ENCODE measurements at places on chromosomes 4 and X. TPM values are rescaled to one million over a fixed set of nuclear protein-coding genes. Genes with fewer than 3 reads are reported as not detected.
A peak's percentile ranks its signal among the peaks of the same experiment; 100 is the strongest.

The NLGN3 gene
- 4.3 TPM for total RNA-seq

The HPRT1 gene
- 15.5 TPM for total RNA-seq

The FNIP2 gene
- 7.7 TPM for total RNA-seq

The KLHL4 gene
- total RNA-seq: not detected

The PHEX gene
- 0.14 TPM for total RNA-seq

The CXorf65 gene
- 71.9 TPM for total RNA-seq

The IQSEC2 gene
- total RNA-seq: 0.85 TPM

The RNF212 gene
- 8.3 TPM for total RNA-seq

The IL2RG gene
- 213 TPM for total RNA-seq

The GLOD5 gene
- total RNA-seq: not detected

- no peak overlapping the region for H3K27ac ChIP-seq
- no peak for DNase-seq
- no peaks in the 10 kb centered on the region for H3K27me3 ChIP-seq
- no peaks in the 10 kb centered on the region for H3K36me3 ChIP-seq
- no peak overlapping the region for H3K4me3 ChIP-seq
These were observed 50.7 kb upstream of the PRSS48 start for GRCh38 chr4:151226004-151226932.

DNA sequence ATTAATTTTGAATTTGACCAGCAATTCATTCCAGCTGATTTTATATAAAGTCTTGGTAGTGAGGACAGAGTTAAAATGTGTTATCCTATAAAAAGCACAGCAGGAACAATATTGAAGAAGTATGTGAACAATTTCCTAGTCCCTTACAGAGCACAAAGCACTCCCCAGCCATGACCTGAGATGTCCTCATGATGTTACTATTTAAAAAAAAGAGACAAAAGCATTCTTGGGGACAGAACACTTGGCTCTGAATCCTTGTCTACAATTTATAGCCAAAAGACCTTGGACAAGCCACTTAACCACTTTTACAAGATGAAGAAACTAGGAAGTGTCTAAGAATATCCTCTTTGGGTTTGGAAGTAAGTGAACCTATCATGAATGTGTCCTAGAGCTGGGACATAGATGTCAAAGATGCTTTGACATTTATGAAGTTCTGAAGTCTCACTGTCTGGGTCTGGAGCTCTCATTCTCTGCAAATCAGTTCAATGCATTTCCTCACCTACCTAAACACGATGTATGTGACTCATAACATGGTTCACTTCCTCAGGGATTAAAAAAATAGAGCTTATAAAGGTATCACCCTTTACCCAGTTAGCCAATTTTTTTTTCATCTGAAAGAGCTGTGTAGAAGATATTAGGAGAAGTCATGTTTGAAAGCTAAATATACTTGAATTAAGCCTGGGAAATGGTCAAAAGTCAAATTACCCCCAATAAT is 61.4 kb downstream of the IGFBP7 start:
- H3K27me3 ChIP-seq: peaks cover 8% of the 10 kb centered on the region
- DNase-seq: no peak
- H3K4me1 ChIP-seq: no peaks in the 10 kb centered on the region
- no peak overlapping the region for H3K4me3 ChIP-seq

DNA sequence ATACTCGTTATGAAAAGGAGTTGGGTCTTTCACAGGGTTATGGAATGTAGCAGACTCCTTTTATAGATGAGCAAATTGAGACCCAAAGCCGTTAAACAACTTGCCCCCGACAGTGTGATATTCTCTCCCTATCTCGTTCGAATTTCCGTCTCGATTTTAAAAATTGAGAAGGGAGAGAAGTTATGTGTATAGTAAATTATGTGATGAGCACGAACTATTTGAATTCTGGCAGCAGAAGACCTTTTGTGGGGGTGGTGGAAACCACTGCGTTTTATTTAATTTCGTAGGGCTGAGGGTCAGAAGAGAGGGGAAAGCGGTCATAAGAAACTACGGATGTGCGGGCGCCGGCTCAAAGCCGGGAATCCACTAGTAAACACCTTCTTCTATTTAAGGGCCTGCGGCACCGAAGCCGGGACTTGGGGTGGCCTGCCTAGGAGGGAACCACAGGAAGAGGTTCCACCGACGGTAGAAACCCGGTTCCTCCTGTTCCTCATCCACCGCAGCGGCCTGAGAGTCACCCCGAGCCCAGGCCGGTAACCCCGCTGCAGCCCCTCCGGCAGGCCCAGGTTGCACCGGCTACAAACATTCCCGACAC is 1.5 kb upstream of the DDX3X start:
- peak overlapping the region; percentile 98 for H3K27ac ChIP-seq
- H3K4me1 ChIP-seq: peaks cover 20% of the 10 kb centered on the region
- DNase-seq: peak; percentile 56
- peak overlapping the region; percentile 100 for H3K4me3 ChIP-seq
- no peaks in the 10 kb centered on the region for H3K27me3 ChIP-seq
- H3K36me3 ChIP-seq: peaks cover under 1% of the 10 kb centered on the region

- H3K36me3 ChIP-seq: no peaks in the 10 kb centered on the region
- DNase-seq: no peak
- no peak overlapping the region for H3K4me3 ChIP-seq
- no peaks in the 10 kb centered on the region for H3K4me1 ChIP-seq
- H3K27ac ChIP-seq: no peak overlapping the region
These were observed 322.7 kb upstream of the HAND2 start for GRCh38 chr4:173852775-173853174.

GRCh38 chr4:72689923-72690322 is 120.9 kb upstream of the ADAMTS3 start:
- no peak for DNase-seq
- H3K27me3 ChIP-seq: no peaks in the 10 kb centered on the region
- no peak overlapping the region for H3K4me3 ChIP-seq
- no peak overlapping the region for H3K27ac ChIP-seq

DNA sequence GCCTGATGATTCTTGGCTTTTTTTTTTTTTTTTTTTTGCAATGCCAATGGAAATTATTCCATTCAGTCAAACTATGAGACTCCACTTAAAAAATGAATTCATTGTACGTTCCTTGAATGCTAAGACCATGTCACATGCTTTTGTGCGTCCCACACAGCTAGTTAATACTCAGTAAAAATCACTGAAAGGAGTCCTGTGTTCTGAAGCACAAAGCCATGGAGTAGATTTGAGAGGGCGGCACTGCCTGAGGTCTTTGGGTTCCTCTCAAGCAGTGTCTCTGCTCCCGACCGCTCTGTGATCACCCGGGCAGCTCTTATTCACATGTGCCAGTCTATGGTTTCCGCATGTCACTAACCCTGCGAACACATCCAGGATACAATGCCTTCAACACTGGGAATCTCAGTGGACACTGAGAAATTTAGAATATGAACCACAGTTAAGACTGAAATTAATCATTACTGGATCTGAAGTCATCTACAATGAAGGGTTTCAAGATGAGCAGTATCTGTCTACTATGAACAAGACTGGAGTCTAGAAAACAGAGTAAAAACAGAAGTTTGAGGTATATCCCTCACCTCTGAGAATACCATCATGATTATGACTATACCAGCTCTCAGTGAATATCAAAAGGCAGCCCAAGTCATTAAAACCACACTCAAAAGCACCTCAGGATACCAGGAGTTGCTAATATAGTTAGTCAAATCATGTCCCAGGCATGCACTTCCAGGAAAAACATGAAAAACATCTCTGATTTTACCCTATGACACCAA is 193.0 kb downstream of the MGST2 start:
- H3K27ac ChIP-seq: no peak overlapping the region
- DNase-seq: no peak
- no peak overlapping the region for H3K4me3 ChIP-seq
- H3K36me3 ChIP-seq: no peaks in the 10 kb centered on the region
- H3K27me3 ChIP-seq: no peaks in the 10 kb centered on the region

- no peaks in the 10 kb centered on the region for H3K36me3 ChIP-seq
- peak overlapping the region; percentile 41 for H3K4me3 ChIP-seq
- no peak overlapping the region for H3K27ac ChIP-seq
- H3K27me3 ChIP-seq: peaks cover 44% of the 10 kb centered on the region
These were observed 3.4 kb upstream of the PCDH7 start for GRCh38 chr4:30716681-30717207.

GRCh38 chr4:56976283-56976836 is 1.0 kb downstream of the NOA1 start:
- no peak for DNase-seq
- peaks cover 35% of the 10 kb centered on the region for H3K36me3 ChIP-seq
- H3K27ac ChIP-seq: no peak overlapping the region
- peak overlapping the region; percentile 99 for H3K4me3 ChIP-seq
- H3K4me1 ChIP-seq: peaks cover 49% of the 10 kb centered on the region

DNA sequence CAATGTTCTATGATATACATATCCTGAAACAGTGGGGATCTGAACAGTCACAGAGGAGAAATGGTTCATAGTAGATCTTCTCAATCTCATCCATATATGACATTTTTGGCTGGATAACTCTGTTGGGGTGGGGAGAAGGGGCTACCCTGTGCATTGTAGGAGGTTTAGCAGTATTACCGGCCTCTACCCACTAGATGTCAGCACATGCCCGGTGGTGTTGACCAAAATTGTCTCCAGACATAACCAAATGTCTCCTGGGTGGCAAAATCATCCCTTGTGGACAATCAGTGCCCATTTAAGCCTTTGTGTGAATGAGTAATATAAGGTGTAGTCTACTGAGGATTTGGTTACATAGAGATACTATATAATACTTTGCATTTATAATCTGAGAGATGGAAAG is 89.9 kb downstream of the PLS3 start:
- H3K4me1 ChIP-seq: no peaks in the 10 kb centered on the region
- no peak overlapping the region for H3K27ac ChIP-seq
- H3K27me3 ChIP-seq: no peaks in the 10 kb centered on the region
- H3K4me3 ChIP-seq: no peak overlapping the region
- no peak for DNase-seq
- H3K36me3 ChIP-seq: no peaks in the 10 kb centered on the region

GRCh38 chr4:157221895-157222770 is 1.6 kb downstream of the GRIA2 start:
- no peak overlapping the region for H3K27ac ChIP-seq
- DNase-seq: no peak
- H3K4me1 ChIP-seq: no peaks in the 10 kb centered on the region
- no peak overlapping the region for H3K4me3 ChIP-seq

DNA sequence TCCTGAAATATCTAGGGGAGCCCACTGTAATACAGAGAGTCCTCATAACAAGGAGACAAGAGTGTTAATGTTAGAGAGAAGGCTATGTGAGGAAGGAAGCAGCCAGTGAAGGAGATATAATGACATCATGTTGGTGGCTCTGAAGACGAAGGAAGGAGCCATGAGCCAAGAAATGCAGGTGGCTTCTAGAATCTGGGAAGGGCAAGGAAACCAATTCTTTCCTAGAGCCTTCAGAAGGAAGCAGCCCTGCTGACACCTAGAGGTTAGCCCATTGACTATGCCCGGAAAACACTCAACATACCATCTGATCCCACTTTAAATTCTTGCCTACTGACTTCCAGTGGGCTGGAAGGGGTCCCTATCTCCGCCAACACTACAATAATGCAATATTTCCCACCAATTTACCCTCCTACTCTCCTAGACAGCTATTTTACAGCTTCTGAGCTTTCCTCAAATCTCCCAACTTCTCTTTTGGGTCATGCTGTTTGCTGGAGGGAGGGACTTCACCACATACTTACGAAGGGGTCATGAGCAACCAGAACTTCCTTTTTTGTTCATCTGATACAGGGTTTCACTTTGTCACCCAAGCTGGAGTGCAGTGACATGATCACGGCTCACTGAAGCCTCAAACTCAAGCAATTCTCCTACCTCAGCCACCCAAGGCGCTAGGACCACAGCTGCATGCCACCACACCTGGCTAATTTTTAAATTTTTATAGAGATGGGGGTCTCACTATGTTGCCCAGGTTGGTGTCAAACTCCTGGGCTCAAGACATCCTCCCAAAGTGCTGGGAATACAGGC is 25.2 kb upstream of the G3BP2 start:
- no peak overlapping the region for H3K4me3 ChIP-seq
- peak; percentile 62 for DNase-seq
- peak overlapping the region; percentile 15 for H3K27ac ChIP-seq
- no peaks in the 10 kb centered on the region for H3K36me3 ChIP-seq

DNA sequence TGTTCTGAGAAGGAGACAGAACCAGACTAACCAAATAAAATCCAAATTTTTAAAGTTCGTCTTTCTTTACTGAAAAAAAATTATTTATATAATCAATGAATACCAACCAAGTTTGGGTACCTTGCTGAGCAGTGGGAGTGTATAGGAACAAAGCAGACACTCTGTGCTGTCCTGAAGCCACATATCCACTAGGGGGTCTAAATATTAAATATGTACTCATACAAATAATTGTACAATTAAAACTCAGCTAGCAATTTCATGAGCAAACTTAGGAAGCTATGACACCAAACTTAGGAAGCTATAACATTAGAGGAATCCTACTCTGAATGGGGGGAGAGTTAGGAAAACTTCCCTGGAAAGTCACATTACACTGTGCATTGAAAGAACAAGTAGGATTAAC is 582.0 kb upstream of the EPHA5 start:
- H3K36me3 ChIP-seq: no peaks in the 10 kb centered on the region
- H3K4me1 ChIP-seq: no peaks in the 10 kb centered on the region
- no peak overlapping the region for H3K27ac ChIP-seq
- no peaks in the 10 kb centered on the region for H3K27me3 ChIP-seq
- H3K4me3 ChIP-seq: no peak overlapping the region

DNA sequence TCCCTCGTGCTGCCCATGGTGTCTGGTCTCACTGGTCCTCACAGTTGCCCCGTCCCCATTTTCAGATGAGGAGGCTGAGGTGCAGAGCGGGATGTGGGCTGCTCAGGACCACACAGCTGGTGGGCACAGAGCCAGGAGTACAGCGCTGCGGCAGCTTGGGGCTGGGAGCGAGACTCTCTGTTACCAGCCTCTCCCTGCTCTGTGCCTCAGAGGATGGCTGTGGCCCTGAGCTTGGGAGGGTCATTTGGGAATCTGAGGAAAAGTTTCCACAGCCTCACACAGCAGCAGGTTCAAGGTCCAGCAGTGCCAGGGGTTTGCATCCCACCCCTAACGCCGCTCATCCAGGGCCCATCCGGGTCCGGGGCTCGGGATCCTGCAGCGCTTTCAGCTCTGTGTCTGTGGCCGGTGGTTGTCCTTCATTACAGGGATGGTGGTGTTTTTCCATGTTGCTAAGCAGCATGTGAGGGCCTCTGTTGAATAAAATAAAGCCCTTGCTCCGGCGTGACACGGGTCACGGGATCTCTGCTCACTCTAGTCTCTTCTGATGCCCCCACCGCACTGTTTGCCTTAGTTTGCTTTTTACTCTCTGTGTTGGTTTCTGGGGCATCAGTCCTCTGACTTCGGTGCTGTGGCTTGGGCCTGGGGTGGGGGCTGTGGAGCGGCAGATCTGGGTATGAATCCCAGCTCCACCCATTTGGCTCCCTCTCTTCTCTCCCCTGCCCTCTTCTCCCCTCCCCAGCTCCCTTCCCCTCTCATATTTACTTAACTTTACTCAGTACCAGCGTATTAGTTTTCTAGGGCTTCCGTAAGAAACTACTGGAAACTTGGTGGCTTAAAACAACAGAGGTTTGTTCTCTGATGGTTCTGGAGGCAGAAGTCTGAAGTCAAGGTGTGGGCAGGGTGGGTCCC is 6.5 kb downstream of the WFS1 start:
- no peak overlapping the region for H3K27ac ChIP-seq
- no peak overlapping the region for H3K4me3 ChIP-seq
- H3K4me1 ChIP-seq: peaks cover 18% of the 10 kb centered on the region
- no peak for DNase-seq

GRCh38 chrX:147828719-147829118 is 83.0 kb upstream of the FMR1 start:
- H3K4me3 ChIP-seq: no peak overlapping the region
- H3K36me3 ChIP-seq: no peaks in the 10 kb centered on the region
